NCI-H82 (cell line): ENCODE measurements at places on chromosomes 7 and 10.
A peak's percentile ranks its signal among the peaks of the same experiment; 100 is the strongest.

GRCh38 chr10:22646388-22646853 lies 68.0 kb downstream of the PIP4K2A start:
- DNase-seq, result no peak

DNA sequence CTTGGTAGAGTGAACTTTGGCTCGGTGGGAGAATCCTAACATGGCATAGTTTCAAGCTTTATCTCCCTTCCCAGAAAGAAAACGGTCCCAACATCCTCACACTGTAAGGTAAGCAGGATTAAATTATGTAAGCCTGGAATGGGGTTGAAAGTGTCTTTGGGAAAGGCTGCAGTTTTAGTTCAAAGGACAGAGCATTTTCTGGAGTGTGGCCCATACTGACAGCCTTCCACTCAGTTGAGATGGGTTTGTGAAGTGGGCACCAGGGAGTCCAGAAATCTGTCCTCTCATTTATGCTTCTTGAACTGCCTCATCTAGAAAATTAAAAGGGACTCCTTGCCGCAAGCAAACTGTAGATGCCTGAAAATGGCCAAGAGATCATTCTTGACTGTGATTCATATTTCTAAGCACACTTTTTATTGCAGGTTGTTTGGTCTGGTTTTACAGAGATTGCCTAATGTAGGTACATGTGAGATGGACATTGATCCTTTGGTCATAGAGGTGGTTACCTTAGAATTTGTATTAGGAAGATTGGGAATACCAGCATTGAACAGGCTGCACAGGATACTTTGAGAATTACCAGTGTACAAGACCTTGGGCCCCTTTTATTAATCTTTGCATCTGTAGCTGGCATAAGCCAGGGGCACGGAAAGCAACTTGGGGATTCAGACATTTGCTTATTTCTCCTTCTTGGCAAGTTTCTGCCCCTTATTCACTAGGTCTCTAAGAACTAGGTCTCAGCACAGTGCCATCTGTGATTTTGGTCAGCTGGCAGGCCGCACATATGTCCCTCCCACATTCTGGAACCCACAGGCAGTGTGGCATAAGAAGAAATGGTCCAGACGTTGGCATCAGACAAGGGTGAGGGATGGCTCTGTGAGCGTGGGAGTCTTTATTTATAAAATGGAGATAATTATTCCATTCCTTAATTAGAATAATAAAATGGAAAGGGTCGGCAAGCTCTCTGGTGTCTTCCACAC lies 125.9 kb downstream of the GLCCI1 start:
- DNase-seq, result no peak

- no peak for DNase-seq
Observed at GRCh38 chr10:2145491-2145890, 408.2 kb upstream of the ADARB2 start.

DNA sequence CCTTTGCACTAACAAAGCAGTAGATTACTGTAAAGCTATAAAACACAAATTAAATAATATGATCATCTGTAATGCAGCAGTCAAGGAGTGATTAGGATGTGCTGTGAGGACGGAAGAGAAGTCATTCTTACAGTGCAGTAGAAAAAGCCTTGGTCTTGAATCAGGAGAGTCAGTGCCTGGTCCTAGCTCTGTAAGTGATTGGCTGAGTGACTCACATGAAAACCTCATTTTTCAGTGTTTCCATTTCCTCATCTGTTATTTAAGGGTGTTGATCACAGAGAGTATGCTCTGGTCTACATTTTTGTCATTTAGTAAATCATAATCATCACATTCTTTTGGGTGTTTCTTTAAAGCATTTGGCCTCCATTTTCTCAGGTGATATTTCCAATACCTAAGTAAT lies 717.8 kb downstream of the LRMDA start:
- no peak for DNase-seq

- DNase-seq, result no peak
Observed at GRCh38 chr7:157713591-157713990, 376.8 kb downstream of the DNAJB6 start.

GRCh38 chr7:13282377-13282980 lies 595.0 kb downstream of the ARL4A start:
- peak; percentile 25 for DNase-seq

- DNase-seq, result no peak
Observed at GRCh38 chr7:155509359-155509724, 37.0 kb downstream of the CNPY1 start.

GRCh38 chr7:112341464-112341863 lies 108.8 kb upstream of the IFRD1 start:
- DNase-seq, result no peak

DNA sequence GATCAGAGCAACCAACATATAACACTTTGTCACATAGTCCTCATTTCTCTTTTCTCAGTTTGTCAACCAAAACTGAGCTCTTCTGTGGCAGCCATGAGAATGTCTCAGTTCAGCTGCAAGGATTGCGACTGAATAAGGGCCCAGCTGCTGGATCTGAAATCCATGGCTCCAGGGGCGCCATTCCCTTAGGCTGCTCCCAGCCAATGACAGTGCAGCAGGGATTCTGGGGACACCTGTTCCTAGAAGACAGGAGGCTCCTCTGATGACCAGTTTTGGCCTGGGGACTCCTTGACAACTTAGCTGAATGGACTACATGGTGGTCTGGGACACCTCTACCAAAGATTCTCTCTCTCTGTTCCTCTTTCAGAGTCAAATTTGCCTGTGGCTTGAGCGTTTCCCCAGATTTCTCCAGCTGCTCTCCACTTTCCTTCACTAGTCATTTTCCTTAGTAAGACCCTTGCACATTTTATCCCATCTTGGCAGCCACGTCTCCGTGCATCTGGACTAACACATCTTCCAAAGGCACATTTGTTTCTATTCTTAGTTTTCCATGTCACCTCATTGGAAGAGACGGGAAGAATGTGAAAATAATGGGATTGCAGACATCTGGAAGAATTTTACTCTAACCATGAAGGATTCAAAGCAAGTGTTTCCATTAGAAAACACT lies 28.1 kb upstream of the KIF5B start:
- DNase-seq, result no peak

DNA sequence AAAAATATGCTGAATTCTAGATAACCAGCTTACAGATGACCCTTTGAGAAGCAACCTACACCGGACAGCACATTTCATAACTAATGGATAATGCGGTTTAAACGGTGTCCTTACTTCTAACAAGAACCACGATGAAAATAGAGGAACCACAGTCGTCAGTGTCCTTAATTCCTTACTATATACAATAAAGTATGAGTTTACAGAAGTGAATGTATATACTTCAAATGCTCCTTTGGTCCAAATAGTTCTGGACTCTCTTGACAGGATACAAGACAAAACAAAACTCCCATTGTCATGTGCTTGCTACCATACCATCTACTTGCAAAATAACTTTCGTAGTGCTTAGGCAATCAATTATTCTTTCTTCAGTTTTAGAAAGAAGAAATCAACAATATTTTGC lies 2.4 kb downstream of the NAMPT start:
- DNase-seq, result no peak

DNA sequence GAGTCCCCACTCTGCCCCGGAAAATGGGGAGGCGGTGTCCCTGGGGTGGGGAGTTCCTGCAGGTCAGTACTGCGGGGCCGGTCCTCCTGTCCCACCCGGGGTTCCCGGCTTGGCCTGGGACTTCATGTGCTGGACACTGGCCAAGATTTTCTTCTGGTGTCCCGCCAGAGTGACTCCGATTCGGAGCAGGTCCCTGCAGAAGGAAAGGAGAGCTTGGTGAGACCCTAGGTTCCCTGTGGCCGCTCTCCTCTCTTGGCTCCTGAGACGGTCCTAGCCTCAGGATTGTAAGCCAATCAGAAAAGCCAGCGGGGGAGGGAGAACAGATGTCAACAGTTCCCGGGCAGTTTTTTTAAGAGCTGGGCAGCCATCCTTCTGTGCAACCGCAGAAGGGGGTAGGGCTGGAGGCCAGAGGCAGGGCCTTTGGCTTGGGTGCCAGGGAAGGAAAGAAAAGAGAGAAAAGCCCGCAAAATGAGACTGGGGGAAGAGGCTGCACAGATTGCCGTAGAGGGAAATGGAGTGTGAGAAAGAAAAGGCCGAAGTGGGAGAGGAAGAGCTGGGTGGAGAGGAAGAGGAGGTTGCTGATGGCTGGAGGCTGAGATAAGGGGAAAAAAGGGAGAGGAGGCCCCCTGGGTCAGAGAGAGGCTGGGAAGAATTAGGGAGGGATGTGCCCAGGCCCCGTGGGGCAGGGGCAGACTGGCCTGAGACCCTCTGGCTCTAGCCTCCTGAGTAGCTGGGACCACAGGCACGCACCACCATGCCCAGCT lies 23.7 kb downstream of the EPHB4 start:
- DNase-seq, result peak; percentile 96

DNA sequence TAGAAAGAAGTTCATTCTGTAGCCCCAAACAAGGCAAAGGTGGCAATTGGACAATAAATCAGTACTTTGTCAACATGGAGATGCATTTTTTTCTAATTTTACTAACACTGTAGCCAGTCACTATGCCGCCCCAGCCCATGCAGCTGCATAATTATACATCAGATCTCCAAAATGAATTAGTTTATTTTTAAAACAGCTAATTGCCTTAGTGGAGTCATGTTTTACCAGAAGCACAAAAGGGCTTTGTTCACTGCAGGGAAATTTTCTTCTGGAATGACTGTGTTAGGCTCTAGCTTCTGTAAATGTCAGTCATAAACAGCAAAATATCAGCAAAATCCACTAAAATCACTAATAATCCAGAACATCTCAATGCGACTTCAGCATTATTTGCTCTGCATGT lies 20.1 kb upstream of the HDAC9 start:
- no peak for DNase-seq

DNA sequence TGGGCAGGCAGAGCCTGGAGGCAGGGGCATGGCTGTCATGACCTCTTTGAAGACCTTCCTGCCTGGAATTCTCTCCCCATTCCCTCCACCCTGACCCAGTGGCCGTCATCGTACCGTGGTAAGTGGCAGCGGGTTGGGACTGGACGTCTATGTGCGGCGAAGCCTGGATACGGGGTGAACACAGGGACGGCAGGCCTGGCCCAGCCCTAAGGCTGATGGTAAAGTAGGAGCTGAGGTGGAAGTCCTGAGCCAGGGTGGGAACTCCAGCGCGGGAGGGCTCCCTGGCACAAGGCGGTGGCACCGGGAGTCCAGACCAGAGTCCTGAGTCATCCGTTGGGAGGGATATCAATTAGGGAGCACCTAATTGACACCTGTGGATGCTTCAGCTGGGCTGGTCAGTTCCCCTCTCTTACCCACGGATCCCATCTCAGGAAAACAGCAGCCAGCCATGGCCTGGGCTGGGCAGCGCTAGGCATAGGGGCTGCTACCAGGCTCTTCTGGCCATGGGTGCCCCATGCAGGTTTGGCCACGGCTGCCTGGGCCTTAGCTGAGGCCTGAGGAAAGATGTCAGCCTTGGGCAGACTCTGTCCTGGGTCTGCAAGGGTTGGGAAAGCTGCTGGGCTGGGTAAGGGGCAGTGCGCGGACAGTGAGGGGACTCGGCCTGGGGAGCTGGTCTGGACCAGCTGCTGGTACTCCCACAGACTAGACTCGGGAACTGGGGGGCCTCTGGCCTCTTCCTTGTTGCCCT lies 3.3 kb downstream of the PPIF start:
- no peak for DNase-seq

DNA sequence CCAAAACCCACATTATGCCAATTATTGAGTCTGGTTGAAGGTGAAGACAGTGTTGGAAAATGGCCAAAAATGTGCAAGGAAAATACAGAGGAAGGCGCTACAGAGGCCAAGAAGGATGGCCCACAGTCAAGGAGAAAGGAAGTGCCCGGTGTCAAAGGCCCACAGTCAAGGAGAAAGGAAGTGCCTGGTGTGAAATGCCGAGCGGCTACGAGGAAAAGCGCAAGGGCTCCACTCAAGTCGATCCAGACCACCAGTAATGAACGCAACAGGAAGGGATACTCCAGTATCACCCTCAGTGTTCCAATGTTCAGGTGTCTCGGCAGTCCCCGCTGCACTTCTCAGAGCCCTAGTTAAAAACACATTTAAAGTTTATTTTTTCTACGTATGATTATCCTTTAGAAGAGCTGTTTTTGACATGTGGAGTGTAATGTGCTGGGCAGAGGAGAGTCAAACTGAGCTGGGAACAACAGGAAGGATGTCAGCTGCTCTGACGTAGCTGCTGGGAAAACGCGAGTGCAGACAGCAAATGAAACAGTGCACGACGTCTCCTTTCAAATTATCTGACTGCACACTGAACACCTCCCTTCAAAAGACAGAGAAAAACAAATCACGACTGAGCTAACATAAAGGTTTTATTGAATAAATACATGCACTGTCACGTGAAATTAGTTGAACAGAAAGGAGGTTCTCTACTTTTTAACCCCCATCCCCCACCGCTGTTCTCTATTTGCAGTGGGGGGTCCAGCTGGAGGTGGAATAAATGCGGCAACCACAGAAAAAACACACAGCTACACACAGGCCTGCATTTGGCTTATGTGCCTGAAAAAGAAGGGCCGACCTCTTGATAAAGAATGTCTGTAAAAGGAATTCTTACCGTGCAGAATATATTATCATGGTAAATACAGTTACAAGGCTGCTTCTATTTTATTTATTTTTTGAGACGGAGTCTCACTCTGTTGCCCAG lies 26.1 kb upstream of the NCAPG2 start:
- no peak for DNase-seq

GRCh38 chr7:73533742-73534141 lies 11.6 kb upstream of the BAZ1B start:
- DNase-seq, result no peak

DNA sequence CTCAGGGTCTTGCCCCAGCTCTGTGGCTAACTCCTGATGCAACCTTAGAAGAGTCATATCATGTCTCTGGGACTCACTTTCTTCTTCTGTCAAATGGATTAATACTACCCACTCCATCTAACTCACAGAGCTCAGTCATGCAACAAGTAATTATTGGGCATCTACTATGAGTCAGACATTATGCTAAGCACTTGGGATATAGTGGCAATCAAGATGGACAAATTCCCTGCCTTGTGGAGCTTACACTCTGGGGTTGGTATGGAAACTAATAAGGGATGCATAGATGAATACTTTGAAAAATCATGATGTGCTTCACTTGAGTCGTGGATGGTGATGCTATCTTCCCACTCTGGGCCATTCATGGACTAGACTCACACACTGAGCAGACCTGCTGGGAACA lies 88.9 kb downstream of the KCNMA1 start:
- DNase-seq, result no peak

DNA sequence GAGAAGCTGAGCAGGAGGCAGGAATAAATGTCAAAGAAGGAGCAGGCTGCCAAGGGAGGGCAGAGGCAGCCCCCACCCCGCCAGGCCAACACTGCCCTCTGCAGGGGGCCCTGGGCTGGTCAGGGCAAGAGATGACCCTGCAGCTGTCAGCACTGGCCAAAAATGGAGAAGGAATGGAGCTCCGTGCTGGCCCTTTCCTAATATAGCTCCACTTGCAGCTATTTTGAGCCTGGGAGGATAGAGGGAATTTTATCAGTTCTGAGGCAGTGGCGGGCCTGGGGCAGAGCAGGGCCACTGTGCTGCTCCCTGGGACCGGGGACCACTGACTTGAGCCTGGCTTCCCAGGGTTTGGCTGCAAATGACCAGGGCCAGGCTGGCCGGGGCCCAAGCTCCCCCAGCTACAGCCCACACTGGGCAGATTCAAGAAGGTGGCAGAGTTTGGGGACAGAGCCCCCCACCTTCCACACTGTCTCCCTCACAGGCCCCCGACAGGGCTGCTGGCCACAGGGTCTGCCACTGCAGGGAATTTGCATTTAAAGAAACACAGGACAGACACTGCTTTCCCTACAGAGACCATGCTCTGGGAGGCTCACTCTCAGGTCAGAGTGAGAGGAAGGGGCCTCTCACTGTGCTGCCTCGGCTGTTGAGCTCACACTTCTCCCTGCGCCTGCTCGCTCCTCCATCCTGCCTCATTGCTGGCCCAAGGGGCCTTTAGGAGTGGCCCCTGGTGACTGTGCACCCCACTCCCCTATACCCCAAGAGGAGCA lies 16.2 kb downstream of the LDB3 start:
- peak; percentile 72 for DNase-seq
